ENCODE measurements at places on chromosomes 7 and 10.

GRCh38 chr7:18018296-18019215 lies 9.1 kb downstream of the PRPS1L1 start:
- DNase-seq = no peak

DNA sequence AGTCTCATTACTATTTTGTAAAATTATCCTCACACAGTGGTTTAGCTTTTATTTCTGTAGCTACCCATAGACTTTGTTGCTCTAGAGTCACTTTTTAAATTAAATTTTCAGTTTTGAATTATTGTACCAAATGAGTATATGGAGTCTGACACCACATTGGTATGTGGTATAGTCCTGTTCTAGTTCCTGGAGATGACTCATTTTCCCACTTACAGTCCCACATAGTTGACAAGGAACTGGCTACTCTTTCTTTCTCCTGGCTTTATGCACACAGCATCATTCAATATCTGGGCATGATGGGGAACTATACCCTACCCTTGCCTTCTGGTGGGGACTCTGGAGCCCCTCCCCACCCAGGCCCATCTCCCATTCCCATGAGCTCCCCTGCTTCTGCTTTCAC lies 92.6 kb upstream of the RAB11FIP2 start:
- DNase-seq = no peak

DNA sequence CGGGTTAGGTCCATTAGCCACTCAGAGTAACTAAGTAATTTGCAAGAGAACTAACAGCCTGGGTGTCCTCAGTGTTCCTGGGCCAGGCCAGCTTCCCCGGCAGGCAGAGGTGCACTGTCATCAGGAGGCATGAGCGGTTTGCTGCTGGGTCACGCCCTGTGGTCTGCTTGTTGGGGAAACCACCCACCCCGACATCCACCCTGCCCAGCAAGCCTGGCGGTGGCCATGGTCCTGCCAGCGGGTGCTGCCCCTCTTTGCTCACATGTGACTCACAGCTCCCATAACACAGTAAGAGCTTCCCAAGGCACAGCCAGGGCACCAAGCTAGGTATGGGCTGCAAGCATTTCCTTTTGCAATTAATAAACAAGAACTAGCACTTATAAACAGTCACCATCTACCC lies 75.9 kb downstream of the RGS10 start:
- DNase-seq = no peak

DNA sequence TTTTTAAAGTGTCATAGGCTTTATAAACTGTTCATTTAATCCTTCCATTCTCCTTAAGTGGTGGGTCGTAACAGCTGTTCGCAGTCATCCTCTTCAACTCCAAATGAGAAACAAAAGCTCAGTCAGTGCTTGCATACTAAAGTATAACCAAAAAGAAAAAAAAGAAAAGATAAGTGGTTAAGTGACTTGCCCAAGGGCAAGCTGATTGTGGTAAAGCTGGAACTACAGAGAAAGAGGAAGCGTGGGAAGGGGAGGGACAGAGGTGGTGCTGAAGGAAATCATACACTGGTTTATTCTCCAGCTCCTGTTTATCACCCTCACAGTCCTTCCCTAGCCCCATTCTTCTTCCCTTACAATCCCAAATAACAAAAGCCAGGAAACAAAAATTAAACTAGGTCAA lies 29.6 kb downstream of the IDE start:
- DNase-seq = peak; percentile 94

- DNase-seq = no peak
These were observed 88.2 kb downstream of the PARD3 start for GRCh38 chr10:34726862-34727261.

DNA sequence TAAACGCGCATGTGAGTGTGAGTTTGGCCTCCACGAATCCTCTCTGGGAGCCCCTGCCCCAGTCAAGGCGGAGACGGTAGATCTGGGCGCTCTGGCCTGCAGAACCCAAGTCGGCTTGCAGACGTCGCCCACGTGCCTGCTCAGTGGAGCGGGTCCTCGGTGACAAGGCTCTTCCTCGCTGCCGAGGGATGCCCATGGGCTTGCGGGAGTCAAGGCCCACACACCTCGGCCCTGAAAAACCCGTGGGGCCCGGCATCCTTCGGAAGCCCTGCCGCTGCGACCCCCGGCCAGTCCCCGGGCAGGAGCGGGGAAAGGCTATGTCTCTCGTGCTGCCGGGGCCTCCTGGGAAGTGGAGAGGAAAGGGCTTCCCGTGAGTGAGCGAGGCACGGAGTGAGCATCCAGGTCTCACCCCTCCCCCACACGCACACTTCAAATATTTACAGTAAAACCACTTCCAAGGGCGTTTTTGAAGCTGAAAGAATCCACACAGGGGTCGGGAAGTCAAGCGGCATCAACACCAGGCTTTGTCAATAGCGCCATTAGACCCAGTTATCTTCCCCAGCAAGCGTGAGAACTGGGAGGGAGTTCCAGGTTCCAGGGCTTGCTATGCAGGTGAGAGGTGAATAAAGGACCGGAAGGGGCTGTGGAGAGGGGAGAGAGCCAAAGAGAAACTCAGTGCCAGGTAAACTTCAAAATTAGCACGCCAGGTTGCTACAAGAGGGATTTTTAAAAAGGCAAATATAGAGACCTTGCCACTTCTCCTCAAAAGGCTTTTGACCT lies 1.1 kb upstream of the MNX1 start:
- DNase-seq = no peak

DNA sequence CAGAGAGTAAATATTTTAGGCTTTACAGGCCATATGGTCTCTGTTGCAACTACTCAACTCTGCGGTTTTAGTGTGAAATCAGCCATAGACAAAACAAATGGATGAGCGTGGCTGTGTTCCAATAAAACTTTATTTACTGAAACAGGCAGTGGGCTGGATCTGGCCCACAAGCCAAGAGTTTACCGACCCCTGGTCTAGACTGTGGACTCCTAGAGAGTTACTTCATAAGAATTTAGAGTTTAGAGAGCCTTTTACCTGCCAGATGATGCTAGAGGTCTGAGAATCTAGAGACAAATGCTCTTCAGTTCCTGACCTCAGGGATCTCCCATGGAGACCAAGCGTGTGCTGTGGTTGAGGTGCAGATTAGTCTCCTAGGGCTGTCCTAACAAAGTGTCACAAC lies 174.8 kb downstream of the PTEN start:
- peak; percentile 86 for DNase-seq

- no peak for DNase-seq
These were observed 141.3 kb upstream of the TNRC18 start for GRCh38 chr7:5564894-5565293.

Measured in MV-4-11 (cell line).